Head of caudate nucleus (tissue), 42 donors: ENCODE measurements at places on chromosomes 5 and 9.

DNA sequence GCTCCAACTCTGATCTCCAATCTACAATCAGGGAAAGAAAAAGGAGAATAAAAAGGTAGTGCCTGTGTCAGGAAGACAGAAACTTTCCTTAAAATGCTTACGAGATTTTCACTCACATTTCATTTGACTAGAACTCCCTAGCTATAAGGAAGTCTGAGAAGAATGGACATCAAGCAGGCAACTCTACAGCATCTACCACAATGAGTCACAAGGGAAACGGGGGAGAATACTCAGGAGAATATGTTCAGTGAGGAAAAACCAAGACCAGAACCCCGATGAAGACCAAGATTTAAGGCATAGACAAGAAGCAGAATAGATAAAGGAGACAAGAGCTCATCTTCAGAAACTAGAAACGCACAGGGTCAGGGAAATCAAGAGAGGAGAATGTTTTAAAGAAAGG, 9.0 kb upstream of the SETD9 start:
- no peak for DNase-seq

DNA sequence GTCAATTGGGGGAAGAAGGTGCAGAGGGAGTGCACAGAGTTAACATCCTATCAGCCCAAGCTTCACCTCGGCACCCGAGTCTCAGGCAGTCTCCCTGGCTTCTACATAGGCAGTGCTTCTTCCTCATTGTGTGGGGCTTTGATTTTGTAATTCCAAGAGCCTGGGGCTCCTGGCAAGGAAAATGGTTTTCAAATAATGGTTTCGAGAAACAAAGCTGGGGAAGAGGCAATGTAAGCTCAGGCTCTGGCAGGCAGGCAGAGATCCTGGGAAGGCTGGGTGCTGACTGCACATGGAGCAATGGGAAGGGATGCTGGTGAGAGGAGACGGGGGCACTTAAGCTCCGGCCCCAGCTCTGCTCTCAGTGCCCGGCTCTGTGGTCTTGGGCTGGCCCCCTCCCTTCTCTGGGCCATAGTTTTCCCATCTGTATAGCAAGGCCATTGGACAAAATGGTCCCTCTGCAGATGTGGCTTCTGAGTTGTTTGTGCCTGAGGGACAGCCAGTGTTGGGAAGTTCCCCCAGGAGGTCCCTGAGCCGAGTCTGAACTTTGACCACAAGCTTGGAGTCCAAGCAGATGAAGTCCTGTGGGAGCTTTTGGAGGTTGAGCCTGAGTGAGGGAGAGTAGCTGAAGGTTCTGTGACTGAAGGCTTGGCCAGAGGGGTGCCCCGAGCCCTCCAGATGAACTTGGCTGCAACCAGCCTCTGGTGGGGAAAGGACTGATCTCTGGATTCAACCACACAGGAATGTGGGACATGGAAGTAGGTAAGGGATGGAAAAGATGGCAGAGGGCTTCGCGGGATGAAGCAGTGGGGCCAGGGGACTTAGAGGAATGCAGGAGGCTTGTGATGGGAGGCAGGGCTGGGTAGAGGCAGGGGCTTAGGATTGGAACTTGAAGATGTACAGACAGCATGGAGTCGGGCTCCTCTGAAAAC, 28.5 kb upstream of the IL17B start:
- DNase-seq, result no peak

- no peak for DNase-seq
These were observed 14.6 kb upstream of the F2R start for GRCh38 chr5:76701298-76701697.

GRCh38 chr5:68317646-68318045, 102.1 kb downstream of the PIK3R1 start:
- DNase-seq, result no peak

DNA sequence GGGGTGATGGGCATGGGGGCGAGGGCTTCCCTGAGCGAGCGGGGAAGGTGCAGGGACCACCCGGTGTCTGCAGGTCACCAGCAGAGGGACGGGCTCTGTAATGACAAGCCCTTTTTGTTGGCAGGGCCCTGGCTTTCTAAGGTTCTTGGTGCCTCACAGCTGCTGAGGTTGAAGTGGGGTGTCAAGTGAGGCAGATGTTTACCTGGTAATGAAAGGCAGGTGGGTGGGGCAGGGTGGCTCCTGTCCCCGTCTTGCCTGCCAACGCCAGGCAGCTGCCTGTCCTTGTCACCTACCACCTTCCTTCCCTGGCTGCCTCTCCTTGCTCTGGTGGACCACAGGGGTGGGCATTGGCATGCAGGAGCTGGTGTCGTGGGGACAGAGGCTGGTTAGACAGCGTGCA, 41.0 kb upstream of the SEMA4D start:
- DNase-seq, result no peak

GRCh38 chr9:6034954-6035353, 19.5 kb upstream of the RANBP6 start:
- no peak for DNase-seq

- peak; percentile 44 for DNase-seq
These were observed 91.2 kb downstream of the RFK start for GRCh38 chr9:76302947-76303550.

- no peak for DNase-seq
These were observed 1353.0 kb upstream of the C9orf72 start for GRCh38 chr9:28926306-28926705.

DNA sequence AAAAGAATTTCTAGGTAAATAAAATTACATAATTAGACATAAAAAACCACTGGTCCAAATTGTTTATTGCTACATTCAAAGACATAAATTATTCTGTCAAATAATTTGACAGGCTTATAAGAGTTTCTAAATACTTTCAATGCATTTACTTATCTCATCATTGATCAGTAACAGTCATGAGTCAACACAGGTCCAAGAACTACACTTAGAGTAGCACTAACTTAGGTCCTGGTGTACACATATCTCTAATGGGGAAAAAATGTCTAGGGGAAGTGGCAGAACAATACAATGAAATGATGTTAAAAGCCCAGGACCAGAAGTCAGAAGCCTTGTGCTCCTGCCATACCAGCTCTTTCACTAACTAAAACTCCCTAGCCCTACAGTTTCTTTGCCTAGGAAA, 96.5 kb upstream of the SLCO6A1 start:
- DNase-seq, result no peak

GRCh38 chr5:125604104-125604503, 819.1 kb upstream of the GRAMD2B start:
- no peak for DNase-seq

DNA sequence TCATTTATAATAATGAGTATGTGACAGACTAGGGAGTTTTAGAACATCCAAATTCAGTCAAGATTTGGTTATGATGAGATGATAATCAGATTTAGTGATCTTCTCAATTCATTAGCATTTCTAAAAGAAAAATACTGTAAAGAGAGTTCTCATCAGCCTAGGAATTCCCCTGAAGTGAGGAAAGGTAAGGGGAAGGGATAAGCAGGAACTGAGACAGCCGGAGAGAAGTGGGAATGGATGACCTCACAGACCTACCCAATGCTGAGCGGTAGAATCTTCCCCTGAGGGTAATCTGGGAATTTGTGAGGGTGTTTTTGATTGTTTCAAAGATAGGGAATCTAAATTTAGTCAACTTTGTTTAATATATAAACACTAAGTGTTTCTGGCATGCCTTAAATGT, 16.7 kb upstream of the GPBP1 start:
- DNase-seq, result no peak

DNA sequence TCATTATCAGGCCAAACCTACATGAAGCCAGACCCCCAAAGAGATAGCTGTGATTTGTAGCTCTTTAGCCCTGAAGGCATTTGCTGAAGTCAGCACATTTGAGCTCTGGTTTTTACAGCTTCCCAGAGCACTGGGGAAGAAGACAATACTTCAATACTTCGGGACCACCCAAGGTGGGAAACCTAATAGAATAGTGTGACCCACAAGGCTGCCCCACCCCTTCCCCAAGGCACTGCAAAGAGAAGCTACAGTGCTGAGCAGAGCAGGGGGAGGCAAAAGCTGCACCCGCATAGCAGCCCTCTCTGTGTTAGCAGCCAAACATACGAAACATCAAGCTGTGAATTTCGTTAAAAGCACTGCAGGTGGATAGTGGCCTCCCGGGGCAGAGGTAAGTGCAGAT, 87.3 kb downstream of the HSD17B3 start:
- DNase-seq, result no peak

DNA sequence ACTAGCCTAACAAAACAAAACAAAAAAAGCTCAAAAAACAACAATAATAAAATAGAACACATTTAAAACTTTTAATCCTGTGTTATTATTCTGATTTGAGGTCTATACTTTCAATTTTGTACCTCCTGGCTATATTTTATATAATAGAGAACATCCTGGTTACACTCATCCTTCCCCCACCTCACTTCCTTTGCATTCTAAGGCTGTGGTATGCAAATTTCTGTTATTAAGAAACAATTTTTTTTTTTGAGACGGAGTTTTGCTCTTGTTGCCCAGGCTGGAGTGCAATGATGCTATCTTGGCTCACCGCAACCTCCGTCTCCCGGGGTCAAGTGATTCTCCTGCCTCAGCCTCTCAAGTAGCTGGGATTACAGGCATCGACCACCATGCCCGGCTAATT, 3.1 kb upstream of the RPL37 start:
- DNase-seq, result no peak

DNA sequence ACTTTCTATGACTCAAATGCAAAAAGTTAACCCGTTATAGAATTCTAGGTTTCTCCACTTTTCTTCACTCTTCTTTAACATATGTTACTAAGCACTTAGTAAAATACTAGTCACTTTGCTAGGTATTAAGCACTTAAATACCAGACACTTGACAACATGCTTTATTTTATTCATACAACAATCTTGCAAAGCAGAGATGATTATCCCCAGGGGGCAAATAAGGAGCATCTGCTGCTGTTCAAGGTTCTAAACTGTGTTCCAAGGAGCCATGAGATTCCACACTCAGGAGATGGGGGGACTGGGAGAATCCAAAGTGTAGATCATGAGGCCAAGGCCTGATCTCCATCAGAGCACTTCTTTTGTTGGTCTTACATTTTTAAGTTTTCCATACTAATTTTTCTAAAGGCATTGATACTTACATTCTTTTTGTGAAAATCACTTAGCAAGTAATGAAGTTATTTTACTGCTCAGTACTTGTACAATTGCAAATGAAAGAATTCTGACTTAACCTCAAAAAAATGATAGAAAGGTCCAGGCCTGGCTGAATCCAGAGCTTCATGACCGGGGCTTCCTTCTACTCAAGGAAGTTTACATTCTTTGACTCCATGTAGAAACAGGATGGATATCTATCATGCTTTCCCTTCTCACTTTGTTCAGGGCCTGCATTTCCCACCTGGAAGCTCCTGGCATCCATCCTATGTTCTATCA, 504.4 kb upstream of the WWC1 start:
- DNase-seq, result no peak

DNA sequence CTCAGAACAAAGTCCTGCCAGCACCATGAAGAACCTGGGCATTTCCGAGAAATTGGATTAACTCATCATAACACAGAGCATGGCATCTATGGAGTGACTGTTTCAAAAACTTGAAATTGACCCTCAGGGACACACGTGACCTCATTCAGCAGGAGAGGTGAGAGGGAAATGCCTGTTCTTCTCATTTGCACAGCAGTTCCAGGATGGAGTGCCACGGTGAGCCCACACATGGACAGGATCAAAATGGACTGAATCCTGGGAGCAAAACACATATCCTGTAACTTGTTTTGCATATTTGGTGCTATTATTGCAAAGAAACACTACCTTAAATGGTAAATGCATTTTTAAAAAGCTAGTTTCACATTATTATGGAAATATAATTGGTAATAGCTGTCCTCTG, 256.1 kb upstream of the IRX2 start:
- DNase-seq, result no peak

DNA sequence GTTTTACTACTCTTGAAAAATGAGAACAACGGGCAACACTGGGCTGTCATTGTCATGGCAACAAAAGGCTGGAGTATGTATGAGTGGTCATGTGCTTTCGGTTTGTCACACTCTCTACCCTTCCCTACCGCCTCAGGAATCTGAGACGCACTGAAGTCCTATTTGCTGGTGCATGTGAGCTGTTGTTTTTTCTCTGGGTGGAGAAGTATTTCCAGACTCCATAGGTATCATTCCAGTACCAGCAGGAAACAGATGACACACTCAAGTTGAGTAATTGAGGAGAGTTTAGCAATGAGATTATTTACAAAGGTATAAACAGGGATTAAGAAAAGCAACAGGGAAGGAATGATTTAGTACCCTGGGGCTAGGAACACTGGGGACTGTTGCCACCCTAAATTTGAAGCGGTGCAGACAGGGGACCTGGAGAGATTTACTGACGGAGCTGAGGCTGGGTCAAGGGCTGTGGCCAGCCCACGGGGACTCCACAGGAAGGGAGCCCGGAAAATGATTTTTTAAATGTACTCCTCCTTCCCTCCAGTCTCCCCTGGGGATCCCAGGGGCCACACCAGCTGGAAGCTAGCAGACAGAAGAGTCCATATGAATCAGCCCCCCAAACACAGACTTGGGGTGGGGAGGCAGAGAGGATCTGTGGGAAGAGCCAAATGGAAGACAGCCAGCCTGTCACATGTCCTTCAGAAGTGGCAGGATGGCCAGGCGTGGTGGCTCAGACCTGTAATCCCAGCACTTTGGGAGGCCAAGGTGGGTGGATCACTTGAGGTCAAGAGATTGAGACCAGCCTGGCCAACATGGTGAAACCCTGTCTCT, 13.2 kb upstream of the ZBTB43 start:
- DNase-seq, result peak; percentile 15

DNA sequence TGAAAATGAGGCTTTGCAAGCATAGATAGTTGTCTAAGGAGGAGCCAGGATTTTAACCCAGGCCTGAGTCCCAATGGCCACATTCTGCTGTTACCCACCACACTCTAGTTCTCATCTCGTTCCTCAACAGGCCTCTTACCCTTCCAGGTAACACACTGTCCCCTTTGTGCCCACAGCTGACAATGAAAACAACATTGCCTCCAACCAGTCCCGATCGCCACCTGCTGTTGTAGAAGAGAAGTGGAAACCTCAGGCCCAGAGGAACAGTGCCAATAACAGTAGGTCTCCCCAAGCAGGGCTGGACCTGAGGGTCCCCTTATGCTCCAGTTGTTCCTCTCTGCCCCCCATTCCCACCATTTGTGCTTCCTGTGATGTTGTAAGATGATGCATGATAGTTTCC, 30.4 kb downstream of the AMBP start:
- DNase-seq, result no peak

- DNase-seq, result no peak
These were observed 75.1 kb downstream of the GNAQ start for GRCh38 chr9:77956555-77956954.

- no peak for DNase-seq
These were observed 739.0 kb downstream of the DTWD2 start for GRCh38 chr5:118249386-118249785.
